ENCODE measurements at places on chromosomes 5 and 9.

GRCh38 chr9:37443566-37443965 is 21.1 kb downstream of the GRHPR start:
- DNase-seq: no peak

DNA sequence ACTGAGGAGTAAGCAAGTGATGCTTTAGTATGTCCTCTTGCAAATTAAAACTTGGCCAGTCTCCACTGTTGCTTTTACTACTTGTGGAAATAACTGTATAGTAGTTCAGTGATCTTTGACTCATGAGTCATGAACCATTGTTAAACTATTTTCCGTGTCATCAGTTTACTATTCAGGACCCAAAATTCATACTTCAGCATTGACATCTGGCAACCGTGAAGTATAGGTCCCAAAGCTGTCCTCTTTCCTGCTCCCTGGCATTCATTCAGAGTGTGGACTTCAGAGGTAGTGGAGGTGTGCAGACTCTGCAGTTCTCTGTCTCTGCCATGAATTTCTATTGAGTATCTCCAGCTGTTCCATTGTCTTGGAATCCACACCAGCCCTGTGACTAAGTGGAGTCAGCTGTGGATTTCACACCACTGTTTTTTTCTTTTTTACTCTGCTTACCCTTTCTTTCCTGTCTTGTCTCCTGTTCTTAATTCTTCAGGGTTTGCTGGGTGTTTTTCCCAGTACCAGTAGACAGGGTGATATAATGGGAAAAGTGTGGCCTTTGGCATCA is 7.5 kb downstream of the TDRD7 start:
- DNase-seq: no peak

- DNase-seq: no peak
Measured at GRCh38 chr5:122454541-122454940, 142.5 kb downstream of the SNCAIP start.

DNA sequence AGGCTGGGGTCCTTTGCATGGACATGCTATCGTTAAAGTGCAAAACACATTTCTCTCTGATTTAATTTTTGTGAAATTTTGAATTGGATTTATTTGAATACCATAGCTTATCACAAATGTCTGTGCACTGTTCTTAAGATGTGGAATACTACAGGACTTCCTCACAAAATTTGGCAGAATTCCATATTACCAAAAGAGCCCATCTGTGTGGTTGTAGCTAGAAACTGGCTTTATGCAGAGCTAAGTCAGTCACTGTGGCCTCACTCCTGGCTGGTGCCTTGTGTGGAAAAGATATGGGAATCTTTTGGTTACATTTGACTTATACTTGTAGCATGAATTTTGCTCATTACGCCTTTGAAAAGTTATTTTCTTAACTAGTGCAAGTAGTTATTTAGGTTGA is 35.5 kb downstream of the ACO1 start:
- no peak for DNase-seq

DNA sequence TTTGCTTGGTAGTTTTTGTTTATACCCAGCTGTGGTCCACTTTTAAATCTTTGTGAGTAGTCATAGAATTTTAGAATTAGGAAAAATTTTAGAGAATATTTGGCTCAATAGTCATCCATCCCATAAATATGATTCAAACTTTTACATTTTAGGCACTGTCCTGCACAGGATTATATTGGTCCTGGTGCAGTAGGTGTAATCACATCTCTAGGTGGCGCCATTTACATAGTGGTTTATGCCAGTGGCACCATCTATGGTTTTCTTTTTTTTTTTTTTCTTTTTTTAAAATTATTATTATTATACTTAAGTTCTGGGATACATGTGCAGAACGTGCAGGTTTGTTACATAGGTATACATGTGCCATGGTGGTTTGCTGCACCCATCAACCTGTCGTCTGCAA is 260.7 kb upstream of the KCNN2 start:
- no peak for DNase-seq

- DNase-seq: peak; percentile 18
Measured at GRCh38 chr5:179269781-179270543, 75.3 kb downstream of the ADAMTS2 start.

DNA sequence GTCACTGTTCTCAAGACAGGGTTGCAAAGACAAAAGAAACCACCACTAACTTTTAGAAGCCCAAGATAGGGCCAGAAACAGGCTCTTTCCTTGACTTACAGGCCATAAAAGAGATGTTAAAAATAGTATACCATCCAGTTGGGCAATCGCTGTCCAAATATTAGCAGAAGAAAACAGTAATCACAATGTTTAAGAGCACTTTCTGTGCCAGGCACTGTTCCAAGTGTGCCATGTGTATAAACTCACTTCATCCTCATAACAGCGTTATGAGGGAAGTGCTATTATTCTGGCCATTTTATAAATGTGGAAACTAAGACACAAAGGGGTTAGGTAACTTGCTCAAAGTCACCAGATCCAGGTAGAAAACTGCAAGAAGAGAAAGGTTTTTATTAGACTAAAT is 111.7 kb downstream of the KCNN2 start:
- no peak for DNase-seq

DNA sequence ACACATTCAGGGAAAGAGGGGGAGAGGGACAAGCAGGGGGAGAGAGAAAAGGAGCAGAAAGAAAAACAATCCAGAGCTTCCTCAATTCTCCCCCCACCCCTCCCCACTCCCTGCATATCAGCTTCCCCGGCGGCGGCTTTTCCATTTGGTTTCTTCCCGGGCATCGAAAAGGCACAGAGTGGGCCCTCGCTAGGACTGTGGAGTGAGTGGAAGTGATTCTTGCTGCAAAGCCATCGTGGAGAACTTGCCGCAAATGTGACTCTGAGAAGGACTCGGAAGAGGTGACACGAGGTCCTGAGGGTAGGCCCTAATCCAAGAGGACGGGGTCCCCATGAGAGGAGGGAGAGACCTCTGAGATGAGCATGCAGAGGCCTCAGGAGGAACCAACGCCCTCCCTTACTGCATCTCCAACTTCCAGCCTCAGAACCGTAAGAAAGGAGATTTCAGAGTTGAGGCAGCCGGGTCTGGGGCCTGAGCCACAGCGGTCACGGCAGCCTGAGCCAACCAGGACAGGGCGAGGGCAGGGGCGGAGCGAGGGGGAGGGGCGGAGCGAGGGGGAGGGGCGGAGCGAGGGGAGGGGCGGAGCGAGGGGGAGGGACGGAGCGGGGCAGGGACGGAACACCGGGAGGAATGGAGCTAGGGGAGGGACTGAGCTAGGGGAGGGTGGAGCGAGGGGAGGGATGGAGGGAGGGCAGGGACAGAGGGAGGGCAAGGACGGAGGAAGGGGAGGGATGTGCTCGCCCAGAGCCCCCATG is 21.2 kb upstream of the SARDH start:
- no peak for DNase-seq

DNA sequence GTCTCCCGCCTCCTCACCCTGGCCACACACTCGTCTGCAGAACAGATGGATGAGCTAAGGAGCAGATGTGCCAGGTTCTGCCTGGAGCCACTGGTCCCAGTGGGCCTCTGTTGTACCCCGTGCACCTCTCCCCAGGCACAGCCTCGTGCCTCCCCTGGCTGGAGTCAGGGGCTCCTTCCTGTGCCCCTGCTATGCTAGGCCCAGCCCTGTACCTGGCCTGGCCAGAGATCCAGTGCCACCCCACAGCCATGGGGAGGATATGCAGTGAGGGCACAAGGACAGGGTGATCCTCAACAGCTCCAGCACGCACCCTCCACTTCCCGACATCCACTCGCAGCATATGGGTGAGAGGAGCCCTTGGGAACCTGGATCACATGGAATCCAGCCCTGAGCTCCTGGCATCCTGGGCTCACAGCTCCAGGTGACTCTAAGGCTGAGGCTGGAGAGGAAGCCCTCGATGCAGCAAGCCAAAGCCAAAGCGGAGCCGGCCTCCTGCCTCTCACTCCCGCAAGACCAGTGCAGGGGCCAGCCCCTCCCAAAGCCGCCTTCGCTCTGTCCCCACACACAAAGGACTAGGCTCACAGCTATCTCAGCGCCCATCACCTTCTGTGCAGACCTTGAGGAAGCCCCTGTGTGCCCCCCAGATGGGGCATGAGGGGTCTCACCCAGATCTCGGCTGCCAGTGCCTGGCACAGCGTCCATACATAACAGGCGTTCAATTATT is 23.7 kb upstream of the ADAMTS2 start:
- DNase-seq: peak; percentile 19

GRCh38 chr5:83568186-83568585 is 96.6 kb downstream of the VCAN start:
- DNase-seq: no peak
